Fibroblast of gingiva (primary cell): ENCODE measurements at places on chromosomes 16 and 17.

- DNase-seq = no peak
These were observed 49.3 kb upstream of the CACNG4 start for GRCh38 chr17:66915204-66915611.

DNA sequence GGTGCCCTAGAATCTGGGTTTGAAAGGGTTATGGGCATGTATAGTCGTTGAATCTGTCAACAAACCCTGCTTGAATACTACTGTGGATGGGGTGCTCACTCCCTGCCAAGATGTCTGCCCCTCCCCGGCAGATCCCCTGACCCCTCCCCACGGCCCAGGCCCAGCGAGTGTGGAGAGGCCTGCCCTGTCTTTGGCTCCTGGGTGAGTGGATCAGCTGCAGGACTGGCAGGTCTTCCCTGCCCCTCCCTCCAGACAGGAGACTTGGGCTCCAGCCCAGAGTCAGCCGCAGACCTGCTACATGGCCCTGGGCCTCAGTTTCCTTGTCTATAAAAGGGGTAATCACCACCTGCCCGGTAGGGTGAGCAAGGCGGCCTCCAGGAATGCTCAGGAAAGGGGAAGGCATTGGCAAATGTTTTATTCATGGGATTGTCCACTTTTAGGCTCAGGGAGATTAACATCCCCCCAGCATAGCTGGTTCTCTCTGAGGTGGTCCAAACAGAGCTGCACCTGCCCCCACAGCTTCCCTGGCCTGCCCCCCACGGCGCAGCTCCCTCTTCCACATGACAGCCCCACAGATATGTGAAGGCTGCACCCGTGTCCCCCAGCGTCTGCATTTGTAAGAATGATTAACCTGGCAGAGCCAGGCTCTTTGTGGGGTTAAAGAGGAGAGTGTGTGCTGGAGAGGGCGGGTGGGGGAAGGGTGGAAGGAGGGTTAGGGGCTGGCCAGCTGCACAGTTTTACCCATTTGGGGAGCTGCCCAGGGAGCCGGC lies 18.5 kb upstream of the SPNS2 start:
- DNase-seq = no peak

DNA sequence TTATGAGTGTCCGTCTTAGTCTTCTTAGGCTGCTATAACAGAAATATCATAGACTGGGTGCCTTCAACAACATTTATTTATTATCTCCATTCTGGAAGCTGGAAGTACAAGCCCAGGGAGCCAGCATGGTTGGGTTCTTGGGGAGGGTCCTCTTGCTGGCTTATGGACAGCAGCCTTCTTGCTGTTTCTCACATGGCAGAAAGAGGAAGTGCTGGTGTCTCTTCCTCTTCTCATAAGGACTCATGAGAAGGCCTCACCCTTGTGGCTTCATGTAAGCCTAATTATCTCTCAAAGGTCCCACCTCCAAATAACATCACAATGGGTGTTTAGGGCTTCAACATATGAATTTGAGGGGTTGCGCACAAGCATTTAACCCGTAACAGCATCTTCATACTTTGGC lies 207.0 kb upstream of the COX10 start:
- no peak for DNase-seq

DNA sequence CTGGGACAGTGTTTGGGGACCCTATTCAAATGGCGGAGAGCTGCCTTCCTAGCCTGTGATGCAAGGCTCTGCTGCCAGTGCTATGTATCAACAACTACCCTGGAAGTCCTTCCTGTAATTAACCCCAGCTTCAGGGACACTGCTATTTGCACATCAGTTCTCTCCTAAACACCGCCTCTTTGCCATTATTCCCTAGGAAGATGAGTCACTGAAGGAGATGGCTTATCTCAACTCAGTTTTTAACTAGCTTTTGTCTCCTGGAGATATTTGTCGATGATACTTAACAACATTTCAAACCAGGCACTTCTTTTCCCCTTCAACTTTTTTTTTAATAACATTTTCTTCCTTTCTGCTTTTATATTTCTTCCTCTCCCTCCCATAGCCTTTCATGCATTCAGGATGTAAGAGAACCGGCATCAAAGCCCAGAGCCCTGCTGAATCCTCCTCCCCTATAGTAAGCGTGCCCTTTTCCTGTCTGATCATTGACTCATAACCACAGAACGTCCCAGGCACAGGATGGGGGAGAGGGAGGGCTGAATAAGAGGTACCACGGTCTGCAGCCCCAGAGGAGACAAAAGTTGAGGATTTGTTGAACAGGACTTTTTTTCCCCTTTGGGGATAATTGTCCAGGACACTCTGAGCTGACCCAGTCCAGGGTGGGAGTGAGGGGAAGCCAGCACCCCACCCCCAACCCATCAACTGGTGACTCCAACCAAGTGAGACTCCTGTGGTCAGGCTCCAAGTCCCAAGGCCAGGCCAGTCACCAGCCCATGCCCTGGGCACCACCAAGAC lies 387.8 kb upstream of the SALL1 start:
- DNase-seq = peak; percentile 79
